Right atrium auricular region (tissue), 2 donors: ENCODE measurements at places on chromosomes 1 and 21. TPM values are rescaled to one million over a fixed set of nuclear protein-coding genes. Genes with fewer than 3 reads are reported as not detected.

GRCh38 chr21:46214478-46215340 lies 13.9 kb downstream of the LSS start:
- no peak overlapping the region for H3K27ac ChIP-seq
- peaks cover 13% of the 10 kb centered on the region for H3K4me1 ChIP-seq
- H3K27me3 ChIP-seq: no peaks in the 10 kb centered on the region
- DNase-seq: no peak
- peaks cover 52% of the 10 kb centered on the region for H3K36me3 ChIP-seq
- H3K4me3 ChIP-seq: no peak overlapping the region

GRCh38 chr1:150256198-150256553 lies 1.4 kb upstream of the CA14 start:
- peak overlapping the region; percentile 48 for H3K27ac ChIP-seq
- peaks cover 40% of the 10 kb centered on the region for H3K4me1 ChIP-seq
- H3K36me3 ChIP-seq: no peaks in the 10 kb centered on the region
- no peak for DNase-seq

- no peak within 1 kb of the TSS for H3K4me3 ChIP-seq
- H3K27me3 ChIP-seq: no peaks in the 10 kb centered on the region
- no peak within 1 kb of the TSS for H3K27ac ChIP-seq
- DNase-seq: no peak
- no peaks in the 10 kb centered on the region for H3K36me3 ChIP-seq
- H3K4me1 ChIP-seq: no peaks in the 10 kb centered on the region
These were observed at the start of gene RPE65 for GRCh38 chr1:68449901-68450300. Gene RPE65 (minus strand): TSS chr1:68449954. CDS start chr1:68449905, 49 bp downstream.

The ADAMTS5 gene
- 6.1 TPM for total RNA-seq

The ZBED6 gene
- 8.6 TPM for total RNA-seq

DNA sequence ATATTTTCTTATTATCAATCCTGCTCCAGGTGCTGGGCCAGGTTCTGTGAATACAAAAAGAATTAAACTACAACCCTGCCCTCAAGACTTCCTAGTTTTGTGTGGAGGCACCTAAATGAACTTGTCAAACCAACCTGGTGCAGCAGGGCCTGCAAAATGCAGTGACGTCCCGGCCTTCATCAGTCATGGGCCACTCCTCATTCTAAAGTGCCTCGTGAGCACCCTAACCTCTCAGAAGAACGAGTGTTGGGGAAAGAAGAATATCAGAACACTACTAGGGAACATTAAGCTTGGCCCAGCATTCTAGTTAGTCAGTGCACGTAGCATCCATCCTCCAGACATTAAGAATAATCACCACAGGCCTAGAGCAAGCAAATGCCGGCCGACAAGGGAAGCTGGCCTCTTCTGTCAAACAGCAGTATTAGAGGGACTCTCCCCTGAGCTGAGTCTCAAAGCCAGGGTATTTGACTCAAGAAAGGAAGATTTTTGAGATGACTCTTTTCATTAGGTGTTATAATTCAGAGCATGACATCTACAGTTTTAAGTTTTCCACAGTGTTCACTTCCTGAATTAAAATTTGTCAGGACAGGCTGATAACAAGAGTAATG lies 137.9 kb downstream of the SLC45A1 start:
- no peak overlapping the region for H3K4me3 ChIP-seq
- peak overlapping the region; percentile 53 for H3K27ac ChIP-seq
- DNase-seq: no peak
- H3K27me3 ChIP-seq: no peaks in the 10 kb centered on the region
- no peaks in the 10 kb centered on the region for H3K36me3 ChIP-seq

DNA sequence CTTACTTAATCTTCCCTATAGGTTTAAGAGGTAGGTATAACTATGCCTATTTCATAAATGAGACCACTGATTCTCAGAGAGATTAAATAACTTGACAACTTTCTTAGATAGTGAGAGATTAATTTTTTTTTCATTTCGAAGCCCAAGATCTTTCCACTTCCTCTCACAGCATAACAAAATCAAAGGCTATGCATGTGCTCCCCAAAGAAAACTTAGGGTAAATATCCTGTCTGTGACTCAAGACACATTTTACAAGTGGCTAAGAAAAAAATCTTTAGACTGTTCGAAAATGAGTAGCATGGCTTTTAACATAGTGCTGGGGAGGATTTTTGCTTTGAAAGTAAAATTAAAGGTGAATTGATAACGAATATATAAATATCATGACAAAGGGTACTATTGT lies 8.2 kb upstream of the C1orf141 start:
- H3K27ac ChIP-seq: no peak overlapping the region
- DNase-seq: no peak
- H3K36me3 ChIP-seq: no peaks in the 10 kb centered on the region
- no peak overlapping the region for H3K4me3 ChIP-seq
- H3K4me1 ChIP-seq: no peaks in the 10 kb centered on the region
- no peaks in the 10 kb centered on the region for H3K27me3 ChIP-seq

DNA sequence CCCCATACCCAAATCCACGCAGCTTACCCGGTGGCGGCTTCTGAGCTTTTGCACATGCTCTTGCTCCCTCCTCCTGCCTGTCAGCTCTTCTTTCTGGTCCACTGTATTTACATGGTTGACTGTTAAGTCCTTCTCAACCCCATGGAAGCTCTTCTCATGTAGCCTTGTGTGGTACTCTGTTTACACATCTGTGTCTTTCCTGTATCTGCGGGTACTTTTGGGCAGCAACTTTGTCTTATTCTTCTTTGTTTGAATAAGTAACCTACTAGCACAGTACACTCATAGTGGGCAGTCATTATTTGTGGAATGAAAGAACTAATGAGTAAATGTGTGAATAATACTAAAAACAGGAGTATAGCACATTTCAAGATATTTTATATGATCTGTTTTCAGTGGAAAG lies 88.5 kb upstream of the GPR88 start:
- no peak overlapping the region for H3K27ac ChIP-seq
- H3K4me3 ChIP-seq: no peak overlapping the region
- H3K4me1 ChIP-seq: no peaks in the 10 kb centered on the region
- no peaks in the 10 kb centered on the region for H3K36me3 ChIP-seq
- no peak for DNase-seq

DNA sequence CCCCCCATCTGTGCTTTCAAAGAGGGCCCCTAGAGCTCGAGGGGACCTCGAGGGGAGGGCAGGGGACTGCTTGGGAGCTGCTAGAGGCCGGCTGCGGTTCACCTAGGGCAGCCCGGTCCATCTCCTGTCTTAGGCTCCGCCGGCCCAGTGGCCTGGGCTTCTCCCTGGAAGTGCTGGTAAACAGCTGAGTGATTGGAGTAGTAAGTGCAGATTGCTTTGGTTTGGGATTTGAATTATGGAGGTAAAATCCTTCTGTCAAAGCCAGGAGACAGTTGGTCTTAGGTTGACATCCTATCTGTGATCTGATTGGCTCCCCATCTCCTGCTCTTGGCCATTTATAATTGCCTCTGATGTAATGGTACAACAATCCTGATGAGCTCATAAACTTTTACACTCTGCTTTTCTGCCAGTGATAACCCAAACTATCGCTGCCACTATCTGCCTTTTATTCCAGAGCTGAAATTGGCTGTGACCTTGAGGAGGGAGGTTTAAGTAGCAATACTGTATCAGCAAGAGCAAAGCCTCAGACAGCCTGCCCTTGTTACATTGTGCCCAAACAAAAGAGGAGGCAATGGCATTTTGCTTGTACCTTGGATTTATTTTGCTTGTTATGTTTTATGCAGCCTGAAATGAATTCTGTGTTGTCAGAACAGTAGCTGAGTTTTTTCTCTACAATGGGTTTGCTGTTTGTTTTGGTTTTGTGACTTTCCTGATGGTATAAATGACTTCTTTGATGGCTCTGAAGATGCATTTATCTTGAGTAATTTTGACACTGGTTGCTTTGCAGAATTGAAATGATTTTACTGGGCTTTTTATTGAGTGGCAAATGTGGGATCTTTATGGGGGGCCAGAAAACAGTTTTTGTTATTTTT lies 2.4 kb downstream of the ARID1A start:
- H3K4me3 ChIP-seq: peak overlapping the region; percentile 88
- DNase-seq: peak; percentile 72
- H3K27me3 ChIP-seq: no peaks in the 10 kb centered on the region
- H3K4me1 ChIP-seq: peaks cover 3% of the 10 kb centered on the region

The FAM167B gene
- total RNA-seq: 2.1 TPM

DNA sequence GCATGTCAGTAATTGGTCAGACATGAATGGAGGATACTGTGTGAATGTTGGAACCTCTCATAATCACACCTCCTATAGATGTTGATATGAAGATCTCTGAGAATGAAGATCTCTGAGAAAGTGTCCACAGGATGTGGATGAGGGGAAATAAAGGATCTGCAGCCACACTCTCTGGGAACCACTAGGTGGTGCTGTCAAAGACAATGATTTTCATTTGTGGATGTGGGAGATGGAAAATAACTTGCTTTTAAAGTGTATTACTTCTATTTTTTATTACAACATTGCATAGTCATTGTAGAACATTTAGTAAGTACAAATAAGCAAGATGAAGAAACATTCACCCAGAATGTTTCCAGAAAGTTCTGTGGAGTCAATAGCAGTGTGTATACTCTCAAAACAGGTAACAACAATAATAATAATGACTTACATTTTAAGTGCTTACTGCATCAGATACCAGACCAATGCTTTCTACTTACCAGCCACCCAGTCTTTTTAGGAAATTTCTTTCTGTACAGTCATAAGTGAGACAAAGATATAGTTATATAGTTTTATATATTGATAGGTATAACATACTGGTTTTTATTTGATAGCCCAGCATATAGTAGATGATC lies 128.2 kb downstream of the ATG4C start:
- DNase-seq: no peak
- H3K4me3 ChIP-seq: no peak overlapping the region
- no peaks in the 10 kb centered on the region for H3K27me3 ChIP-seq
- H3K27ac ChIP-seq: no peak overlapping the region
- H3K36me3 ChIP-seq: no peaks in the 10 kb centered on the region
- no peaks in the 10 kb centered on the region for H3K4me1 ChIP-seq

- H3K27ac ChIP-seq: no peak overlapping the region
- H3K36me3 ChIP-seq: no peaks in the 10 kb centered on the region
- no peaks in the 10 kb centered on the region for H3K27me3 ChIP-seq
These were observed 359.0 kb downstream of the RGS7 start for GRCh38 chr1:240998024-240998423.

DNA sequence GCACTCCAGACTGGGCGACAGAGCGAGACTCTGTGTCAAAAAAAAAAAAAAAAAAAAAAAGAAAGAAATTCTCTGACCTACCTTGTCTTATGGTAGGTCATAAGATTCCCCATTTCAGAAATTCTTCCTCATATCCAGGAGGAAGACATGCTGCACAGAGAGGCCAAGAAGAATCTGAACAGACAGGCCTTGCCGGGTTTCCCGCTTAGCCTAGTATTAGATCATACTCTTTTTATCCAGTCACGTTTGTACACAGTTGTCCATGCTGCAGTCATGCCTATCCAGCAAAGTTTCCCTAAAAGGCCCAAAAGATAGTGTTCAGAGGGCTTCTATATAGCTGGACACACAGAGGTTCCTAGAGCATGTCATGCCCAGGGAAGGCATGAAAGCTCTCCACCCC lies 93.6 kb upstream of the CHODL start:
- DNase-seq: no peak
- no peak overlapping the region for H3K4me3 ChIP-seq
- H3K4me1 ChIP-seq: no peaks in the 10 kb centered on the region

DNA sequence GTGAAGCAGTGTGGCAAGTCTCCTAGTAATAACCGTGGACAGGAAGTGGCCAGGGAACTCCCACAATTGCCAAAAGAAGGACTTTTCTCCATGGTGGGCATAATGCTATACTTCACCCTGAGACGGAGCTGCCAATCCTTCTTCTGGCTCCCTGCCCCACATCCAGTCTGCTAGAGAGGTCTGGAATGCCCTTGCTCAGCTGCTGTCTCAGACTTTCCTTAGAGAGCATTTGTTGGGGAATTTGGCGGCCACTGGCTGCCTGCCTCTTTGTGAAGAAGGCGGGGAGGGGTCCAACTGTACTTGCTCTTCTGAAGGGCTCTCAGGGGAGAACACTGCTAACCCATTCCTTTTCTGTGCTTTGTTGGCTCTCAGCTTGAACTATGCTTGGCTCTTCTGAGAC lies 123.7 kb upstream of the EDN2 start:
- no peaks in the 10 kb centered on the region for H3K36me3 ChIP-seq
- H3K27me3 ChIP-seq: no peaks in the 10 kb centered on the region
- no peaks in the 10 kb centered on the region for H3K4me1 ChIP-seq
- H3K4me3 ChIP-seq: no peak overlapping the region
- H3K27ac ChIP-seq: no peak overlapping the region

GRCh38 chr21:38965910-38966504 lies 160.3 kb downstream of the ETS2 start:
- H3K27me3 ChIP-seq: no peaks in the 10 kb centered on the region
- H3K27ac ChIP-seq: no peak overlapping the region
- no peaks in the 10 kb centered on the region for H3K36me3 ChIP-seq
